ENCODE measurements at places on chromosomes 7 and 10.

GRCh38 chr7:102400360-102400759 lies 4.2 kb downstream of the PRKRIP1 start:
- no peak for DNase-seq

- DNase-seq = peak; percentile 24
These were observed 1.3 kb downstream of the PDZD8 start for GRCh38 chr10:117373823-117374505.

DNA sequence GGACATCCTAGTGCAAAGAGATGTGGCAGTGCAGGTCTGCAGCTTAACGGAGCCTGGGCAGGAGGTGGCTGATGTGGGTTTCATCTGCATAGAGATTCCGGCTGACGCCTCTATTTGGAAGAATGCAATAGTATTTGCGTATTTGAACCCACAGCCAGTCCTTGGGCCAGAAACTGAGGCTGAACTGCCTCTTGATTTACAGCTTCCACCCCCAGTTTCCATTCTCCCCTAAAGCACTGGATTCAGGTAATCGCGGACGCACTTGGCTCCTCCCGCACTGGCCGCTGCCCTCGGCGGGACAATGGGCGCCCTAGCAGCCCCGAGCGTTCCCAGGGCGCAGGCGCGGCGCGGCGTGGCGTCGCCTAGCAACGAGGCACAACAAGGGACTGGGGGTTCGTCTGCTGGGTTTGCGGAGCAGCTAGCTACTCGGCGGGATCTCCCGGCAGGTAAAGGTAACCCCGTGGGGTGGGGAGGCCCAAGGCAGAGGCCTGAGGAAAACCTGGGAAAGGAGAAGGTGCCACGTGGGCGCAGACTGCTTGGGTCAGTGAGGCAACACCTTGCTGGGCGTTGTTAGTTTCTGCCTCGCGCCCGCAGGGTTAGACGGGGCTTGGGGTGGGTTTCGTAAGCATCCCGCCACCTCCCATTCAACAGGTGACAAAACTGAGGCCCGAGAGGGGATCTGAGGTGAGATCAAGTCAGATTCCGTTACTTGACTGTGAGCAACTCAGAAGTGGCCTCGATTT lies at the start of gene ARMC3:
Gene ARMC3 (plus strand): TSS at position 393 of the 743 bp plus-strand sequence. CDS start 3,944 bp downstream, outside the sequence.
- peak; percentile 78 for DNase-seq

GRCh38 chr10:97134983-97135382 lies 50.8 kb downstream of the SLIT1 start:
- no peak for DNase-seq

DNA sequence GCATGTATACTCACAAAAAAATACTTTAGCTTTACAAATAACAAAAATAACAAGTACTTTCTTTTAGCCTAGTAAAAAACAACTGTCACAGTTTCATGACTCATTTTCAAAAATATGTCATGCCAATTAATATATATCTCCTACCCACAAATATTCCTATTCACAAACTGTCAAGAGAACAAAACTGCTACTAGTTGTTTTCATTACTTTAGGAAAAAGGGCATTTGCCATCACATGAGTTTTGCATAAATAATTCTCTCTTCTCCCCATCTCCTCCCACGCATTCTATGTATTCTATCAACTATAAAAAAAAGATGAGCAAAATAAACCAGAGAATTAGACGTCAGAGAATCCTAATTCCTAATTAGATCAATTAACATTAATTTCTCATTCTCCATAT lies 87.6 kb downstream of the PIP4K2A start:
- no peak for DNase-seq

Measured in activated CD4-positive, alpha-beta T cell treated with anti-CD3 and anti-CD28 coated beads for 48 hours (primary cell).